ENCODE measurements at places on chromosomes 3 and 15.

GRCh38 chr3:184178521-184179138 lies 4.0 kb downstream of the AP2M1 start:
- DNase-seq, result no peak

DNA sequence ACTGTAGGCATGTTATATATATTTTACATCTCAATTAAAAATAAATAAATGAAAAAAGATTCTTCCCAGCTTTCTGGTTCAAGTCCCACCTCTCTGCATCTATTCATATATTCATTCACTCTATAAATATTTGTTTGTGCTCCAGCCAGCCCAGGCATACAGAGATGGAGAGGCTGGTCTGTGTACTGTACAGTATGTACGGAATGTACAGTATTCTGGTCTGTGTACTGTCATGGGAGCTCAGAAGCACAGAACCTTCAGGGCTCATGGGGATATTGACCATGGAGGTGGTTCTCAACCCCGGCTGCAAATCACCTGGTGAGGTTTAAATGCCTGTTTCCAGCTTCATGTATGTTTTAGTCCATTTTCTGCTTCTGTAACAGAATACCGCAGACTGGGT lies 13.8 kb downstream of the CORO2B start:
- DNase-seq, result peak; percentile 68

DNA sequence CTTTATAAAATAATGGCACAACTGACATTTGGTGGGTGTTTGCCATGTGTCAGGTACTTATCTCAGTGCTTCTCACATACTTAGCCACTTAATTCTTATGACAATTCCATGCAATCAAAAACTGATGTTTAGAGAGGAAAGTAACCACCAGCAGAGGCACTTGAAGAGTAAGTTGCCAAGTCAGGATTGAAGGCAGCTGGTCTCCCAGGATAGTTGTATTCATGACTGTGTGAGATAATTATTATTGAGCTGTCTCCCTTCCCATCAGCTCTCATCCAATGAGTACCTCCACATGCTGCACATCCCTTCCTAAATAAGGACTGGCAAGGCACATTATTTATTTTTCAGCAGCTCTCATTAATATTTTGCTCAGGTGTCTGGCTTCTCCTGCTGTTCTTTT lies 4.8 kb downstream of the VEPH1 start:
- DNase-seq, result no peak

GRCh38 chr3:129428376-129429079 lies at the start of gene EFCAB12:
TSS of gene EFCAB12 (minus strand) at chr3:129428636. CDS start at chr3:129428488, 148 bp downstream.
- DNase-seq, result peak; percentile 96

Measured in choroid plexus epithelial cell (primary cell).